Transverse colon (tissue), 4 donors: ENCODE measurements at places on chromosomes 2 and 18. TPM values are rescaled to one million over a fixed set of nuclear protein-coding genes. Genes with fewer than 3 reads are reported as not detected.

DNA sequence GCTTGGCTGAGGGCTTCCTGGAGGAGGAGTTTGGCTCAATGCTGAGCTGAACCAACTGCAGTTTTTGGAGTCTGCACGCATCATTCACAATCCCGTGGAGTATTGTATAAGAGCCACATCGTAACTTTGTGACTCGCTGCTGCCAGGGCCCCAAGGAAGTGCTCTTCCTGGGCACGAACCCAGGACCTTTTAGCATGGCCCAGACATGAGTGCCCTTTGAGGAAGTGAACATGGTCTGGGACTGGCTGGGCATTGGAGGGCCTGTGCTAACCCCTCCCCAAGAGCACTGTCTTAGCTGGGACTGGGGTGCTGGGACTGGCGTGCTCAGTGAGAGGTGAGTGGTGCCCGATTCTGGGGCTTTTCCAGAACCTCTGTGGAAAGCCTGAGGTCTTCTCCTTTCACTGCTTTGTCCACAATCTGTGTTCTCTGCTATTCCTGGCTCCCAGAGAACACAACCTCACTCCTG lies 88.6 kb downstream of the LIPG start:
- no peak for DNase-seq

DNA sequence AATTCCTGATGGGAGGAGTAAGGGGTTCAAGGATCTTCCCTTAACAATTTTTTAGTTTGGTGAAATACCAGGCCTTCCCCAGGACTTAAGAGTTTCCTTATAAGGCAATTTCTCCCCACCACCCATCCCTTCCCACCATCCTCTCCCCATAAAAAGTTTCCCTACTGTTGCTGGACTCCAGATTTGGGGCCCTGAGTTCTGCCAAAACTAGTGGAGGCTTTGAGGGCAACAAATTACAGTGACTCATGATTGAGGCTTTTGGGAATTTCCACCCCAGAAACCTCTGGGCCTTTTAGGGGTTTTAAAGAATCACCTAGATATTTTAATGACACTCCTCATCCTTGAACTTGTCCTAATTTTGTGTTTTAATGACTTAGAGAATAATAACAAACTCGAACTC lies 14.3 kb upstream of the EN1 start:
- DNase-seq: no peak

DNA sequence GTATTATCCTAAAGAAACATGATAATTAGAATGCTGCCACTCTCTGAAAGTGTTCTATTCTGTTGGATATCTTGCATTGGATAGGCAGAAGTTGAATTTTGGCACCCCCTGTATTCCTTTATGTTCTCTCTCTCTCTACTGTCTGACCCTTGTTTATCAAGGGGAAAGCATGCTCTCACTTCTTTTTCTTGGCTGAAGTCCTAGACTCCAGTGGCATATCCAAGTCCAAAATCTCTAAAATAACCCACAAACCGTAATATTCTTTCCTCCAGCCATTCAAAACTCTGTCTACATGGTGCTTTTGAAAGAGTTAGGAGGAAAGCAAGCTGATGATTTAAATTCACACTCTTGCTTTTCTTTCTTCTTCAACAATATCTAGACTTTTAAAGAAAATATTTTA lies 669.7 kb downstream of the TDRD15 start:
- DNase-seq: no peak

DNA sequence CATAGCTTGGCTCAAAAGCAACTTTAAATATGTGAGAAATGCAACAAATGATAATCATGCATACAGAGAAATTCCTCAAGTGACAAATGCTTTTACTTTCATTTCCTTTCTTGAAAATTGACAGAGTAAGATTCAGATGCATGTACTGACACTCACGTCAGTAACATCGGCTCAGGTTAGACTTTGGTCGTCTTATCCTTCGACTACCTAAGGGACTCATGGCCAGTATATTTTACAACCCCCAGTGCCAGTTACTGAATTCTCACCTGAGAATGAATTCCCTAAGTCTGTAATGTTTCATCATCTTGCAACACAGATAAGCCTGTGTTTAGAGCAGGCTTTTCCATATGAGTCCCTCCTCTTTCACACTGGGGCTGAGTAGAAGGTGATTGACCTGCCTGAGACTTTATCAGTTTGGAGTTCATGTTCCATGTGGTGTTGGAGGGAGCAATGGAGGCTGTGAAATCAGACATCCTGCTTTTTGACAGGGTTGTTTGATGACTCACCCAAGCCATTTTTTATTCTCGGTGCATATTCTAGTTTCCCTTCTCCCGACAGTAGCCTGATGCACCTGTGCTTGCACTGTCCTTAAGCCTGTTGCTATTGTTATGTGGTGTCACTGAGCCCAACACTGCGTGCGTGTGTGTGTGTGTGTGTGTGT lies 30.5 kb upstream of the ATP8B1 start:
- DNase-seq: no peak

DNA sequence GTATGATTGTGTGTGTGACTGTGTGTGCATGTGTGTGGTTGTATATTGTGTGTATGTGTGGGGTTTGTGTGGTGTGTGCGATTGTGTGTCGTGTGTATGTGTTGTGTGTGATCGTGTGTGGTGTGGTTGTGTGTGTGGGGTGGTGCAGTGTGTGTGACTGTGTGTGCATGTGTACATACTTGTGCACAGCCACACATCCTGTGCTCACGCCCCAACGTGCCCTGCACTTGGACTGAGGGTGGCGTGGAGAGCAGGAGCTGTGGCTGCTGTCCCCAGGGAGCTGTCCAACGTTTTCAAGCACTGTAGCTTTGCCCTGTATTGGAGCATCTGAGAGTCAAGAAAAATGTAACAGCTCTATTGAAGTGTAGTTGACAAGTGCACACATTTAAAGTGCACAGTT lies 243.2 kb upstream of the HDAC4 start:
- DNase-seq: no peak

The IGFBP5 gene
- 263 TPM for total RNA-seq

The IL1R1 gene
- total RNA-seq: 28.3 TPM

- no peak for DNase-seq
Observed at GRCh38 chr2:105406221-105406620, 7.4 kb upstream of the FHL2 start.

The GRHL1 gene
- total RNA-seq: 0.55 TPM

The TRAPPC8 gene
- 69.9 TPM for total RNA-seq

DNA sequence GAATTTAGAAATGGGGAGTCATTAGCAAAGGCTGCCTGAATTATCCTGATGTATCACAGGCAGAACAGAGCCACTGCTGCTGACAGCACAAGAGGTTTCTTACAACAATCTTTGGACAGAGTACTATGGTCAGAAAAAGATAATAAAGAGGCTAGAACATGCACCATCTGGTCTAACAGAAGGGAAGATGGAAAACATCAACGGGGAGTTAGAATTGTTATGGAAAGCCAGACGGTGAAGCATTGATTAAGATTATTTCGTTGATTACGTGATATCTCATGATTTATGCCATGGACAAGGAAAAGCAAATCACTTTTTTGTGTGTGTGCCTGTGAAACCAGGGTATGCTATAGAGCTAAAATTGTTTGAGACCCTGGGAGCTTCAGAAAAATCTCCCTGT lies 409.4 kb upstream of the ETAA1 start:
- DNase-seq: no peak

DNA sequence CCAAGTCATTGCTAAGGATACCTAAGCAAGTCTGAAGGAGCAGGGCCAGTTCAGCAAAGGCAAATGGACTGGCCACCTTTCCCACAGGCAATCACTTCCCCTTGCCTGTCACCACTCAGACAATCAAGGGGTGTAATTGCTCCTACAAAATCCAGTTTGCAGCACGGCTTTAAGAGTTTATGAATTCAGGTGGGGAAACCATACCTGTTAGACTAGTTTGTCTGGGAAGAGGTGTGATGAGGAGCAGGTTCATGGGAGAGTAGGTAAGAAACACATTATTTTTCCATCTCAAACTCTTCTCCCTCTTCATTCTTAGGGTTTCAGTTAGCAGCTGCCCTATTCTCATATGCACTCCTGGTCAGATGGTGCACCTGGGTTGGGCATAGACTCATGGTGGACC lies 102.5 kb downstream of the EVA1A start:
- DNase-seq: no peak

GRCh38 chr2:154240921-154241379 lies 369.2 kb downstream of the GALNT13 start:
- no peak for DNase-seq

GRCh38 chr2:238653431-238654109 lies 194.3 kb upstream of the TWIST2 start:
- DNase-seq: no peak
